ENCODE measurements at places on chromosomes 11 and 22.

DNA sequence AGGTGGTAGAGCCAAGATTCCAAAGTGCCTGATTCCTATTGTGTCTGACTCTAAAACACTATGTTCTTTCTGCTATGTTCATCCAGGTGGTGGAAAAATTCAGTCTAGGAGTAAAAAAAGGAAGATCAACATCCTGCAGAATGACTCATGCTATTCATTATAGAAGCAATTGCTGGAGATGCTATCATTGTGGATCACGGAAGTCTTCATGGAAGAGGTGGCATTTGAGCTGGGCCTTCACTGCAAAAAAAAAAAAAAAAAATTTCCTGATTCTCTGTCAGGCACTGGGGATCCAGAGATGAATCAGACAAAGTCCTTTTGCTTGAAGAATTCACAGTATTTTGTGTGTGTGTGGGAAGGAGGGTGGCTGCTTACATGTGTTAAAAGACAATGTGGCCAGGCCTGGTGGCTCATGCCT lies 1.4 kb upstream of the UVRAG start:
- DNase-seq = no peak

- DNase-seq = no peak
These were observed 30.4 kb downstream of the OR6Q1 start for GRCh38 chr11:58060939-58061672.

- no peak for DNase-seq
These were observed 61.0 kb downstream of the RPS6KA4 start for GRCh38 chr11:64419818-64420485.

- no peak for DNase-seq
These were observed 10.7 kb upstream of the FAM83F start for GRCh38 chr22:39984006-39984405.

DNA sequence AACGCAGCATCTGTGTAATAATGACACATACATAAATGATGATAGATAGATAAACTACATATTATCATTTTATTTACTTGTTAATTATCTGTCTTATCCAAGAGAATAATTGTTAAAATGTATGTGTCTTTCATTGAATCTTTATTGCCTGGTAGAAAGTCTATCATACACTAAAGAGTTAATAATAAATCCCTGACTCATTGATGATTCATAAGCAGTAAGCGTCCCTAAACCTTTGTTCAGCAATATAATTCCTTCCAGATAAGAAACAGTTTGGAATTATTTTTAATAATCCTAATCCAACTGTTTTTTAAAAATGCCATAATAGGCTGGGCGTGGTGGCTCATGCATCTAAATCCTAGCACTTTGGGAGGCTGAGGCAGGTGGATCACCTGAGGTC lies 655.6 kb upstream of the CNTN5 start:
- no peak for DNase-seq

- DNase-seq = no peak
These were observed 14.6 kb upstream of the NAP1L4 start for GRCh38 chr11:3006505-3007260.

- DNase-seq = no peak
These were observed 21.2 kb upstream of the PSMA1 start for GRCh38 chr11:14541192-14541947.

DNA sequence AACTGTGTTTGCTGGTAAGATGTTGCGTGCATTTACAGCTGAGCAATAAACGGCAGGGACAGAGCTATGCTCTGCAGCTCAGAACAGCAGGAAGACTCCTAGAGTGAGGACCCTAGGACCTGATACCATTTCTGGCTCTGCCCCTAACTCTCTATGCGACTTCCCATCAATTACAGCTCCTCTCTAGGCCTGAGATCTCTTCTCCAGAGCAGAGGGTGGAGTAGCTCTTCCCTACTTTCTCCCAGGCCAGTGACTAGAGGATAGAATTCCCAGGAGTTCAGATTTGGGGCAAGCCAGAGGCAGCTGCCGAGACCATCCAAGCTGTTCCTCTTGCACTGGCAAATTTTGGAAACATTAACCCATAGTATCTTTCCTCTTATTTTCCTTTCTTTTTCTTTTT lies 12.8 kb upstream of the SCGB1A1 start:
- no peak for DNase-seq

DNA sequence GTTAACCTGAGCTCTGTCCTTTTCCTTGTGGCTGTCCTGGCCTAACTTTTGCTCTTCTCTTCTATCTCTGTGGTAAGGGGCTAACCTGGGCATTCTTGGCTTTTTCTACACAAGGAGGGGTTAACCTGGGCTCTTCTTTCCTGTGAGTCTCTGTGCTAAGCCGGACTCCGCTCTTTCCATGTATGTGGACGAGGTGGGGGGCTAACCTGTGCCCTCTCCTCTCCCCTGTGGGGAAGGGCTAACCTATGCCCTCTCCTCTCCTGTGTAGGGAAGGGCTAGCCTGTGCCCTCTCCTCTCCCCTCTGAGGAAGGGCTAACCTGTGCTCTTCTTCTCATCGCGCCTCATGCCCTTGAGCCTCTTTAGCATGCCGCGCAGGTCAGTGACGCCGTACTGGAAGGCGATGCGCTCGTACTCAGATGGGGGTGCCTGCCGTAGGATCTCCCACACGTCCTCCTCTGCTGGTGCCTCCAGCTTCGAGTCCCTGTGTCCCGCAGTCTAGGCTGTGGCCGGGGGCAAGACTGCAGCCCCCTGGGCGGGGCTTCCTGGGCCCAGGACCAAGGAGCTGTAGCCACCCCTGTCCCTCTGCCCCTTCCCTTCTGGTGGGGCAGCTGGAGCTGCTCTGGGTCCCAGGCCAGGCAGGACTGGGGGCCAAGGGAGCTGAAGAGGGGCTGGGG lies 6.5 kb downstream of the MYBPC3 start:
- DNase-seq = no peak

GRCh38 chr11:86068138-86068871 lies 579 bp downstream of the PICALM start:
- DNase-seq = peak; percentile 56

- no peak for DNase-seq
These were observed 23.2 kb upstream of the ST3GAL4 start for GRCh38 chr11:126332221-126332711.

- DNase-seq = no peak
These were observed 43.0 kb upstream of the EIF3D start for GRCh38 chr22:36571991-36572390.

GRCh38 chr11:119295178-119295577 lies 21.8 kb downstream of the MCAM start:
- DNase-seq = no peak

DNA sequence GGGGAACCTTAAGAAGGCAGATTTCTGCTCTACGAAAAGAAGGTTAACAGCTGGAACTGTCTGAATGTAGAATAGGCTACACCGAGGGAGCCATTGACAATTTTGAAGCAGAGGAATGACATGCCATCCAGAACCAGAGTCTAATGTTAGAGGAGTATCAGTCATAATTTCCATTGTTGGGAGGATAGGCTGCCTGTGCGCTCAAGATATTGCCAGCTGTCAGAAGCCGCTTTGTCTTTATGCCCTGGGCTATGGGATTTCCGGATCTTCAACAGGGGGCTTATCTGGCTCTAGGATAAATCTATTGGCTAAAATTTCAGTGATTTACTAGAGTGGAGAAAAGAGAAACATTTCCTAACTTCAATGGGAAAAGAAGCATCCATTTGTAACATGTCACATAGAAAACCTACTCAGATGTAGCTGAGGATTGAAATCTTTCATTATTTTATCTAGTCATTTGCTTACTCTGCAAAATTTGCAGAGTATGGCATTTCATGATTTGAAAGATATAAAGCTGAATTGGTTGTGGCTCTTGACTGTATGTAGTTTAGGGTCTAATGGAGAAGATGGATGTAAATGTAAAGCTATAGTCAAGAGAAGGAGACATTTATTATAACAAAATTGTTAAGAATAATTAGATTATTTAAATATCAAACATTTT lies 78.9 kb downstream of the ANO3 start:
- DNase-seq = no peak

- no peak for DNase-seq
These were observed 113.7 kb upstream of the BLID start for GRCh38 chr11:122229481-122230384.

DNA sequence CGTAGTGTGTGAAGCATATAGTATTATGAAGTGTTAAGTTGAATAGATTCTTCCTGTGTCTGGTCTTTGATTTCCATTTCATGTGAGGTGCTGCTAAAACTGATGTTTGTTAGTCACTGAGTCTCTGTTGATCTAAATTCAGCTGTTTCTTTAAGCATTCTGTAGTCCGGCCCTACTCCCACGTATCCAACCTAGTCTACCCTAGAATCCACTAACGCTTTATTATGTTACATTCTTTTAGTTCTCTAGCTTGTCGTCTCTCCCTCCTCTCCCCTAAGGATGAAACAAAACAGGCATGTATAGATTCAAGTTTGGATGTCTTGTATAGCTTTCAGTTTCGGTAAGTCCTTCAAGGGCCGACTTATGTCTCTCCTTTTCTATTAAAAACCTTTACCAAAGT lies 4.1 kb downstream of the WEE1 start:
- DNase-seq = no peak

DNA sequence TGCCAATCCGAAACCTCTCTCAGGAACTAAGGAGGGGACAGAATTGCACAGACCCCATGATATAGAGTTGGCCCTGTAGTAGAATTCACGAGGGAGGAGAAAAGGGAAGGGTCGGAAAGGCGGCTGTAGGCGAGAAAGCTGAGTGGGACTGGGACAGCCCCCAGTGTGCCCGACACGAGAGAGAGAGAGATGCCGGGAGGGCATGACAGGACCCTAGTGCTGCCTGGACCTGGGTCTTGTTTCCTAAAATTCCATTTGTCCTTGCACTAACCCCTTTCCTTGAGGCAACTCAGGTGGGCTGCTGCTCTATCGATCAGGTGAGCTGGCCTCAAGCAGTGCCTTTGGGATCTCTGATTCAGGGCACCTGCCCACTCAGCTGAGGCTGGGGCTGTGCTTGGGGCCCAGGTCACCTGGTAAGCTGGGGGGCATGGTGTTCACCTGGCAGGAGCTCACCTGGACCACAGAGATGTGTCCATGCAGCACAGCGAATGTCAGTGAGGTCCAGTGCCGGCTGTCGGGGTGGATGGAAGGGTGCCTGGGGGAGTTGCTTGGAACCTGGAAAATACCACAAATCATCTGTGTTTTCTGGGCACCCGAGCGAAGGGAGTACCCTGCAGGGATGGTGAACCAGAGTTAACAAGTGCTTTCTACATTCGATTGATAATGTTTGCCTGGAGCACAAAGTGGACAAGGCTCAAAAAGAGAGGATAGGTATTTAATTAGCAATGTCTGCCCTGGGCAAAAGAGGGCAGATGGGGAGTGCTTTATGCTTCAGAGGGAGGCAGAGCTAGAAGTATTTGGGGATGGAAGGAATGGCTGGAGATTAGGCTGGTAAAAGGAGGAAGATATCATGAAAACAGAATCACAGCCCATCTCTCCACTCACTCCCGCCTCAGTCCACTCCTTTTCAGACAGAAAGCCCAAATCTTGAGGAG lies 61.6 kb downstream of the NAT10 start:
- DNase-seq = no peak

- DNase-seq = no peak
These were observed 32.7 kb downstream of the VSTM5 start for GRCh38 chr11:93817426-93818348.

DNA sequence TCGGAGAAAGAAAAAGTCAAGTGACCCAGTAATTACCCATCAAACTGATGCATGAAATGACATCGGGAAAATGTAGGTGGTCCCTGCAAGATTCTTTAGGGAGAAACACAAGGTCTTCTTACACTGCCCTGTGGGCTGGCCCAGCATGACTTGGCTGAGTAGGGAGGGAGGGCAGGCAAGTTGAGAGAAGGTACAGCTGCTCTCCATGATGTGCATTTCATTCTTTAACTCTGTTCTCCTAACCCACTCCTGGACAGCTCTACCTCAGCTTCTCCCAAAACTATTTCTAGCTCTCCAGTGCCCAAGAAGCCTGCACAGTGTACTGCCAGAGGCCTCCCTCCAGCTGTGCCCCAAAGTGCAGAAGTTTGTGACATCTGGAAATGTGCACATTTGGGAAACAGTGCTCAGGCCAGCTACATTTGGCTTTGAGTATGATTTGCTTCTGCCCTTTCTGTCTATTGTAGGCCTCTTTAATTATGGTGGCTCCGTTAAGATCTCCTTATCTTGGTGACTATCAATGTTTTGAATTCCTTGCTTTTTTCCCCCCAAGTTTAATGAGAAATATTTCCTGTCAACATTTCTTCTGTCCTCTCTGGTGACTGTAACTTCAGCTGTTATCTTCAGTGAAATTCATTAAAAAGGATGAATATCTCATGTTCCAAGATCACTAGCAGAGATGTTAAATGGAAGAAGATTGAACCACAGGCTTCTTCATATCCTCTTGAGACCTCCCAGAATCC lies 26.7 kb upstream of the PRSS23 start:
- no peak for DNase-seq

- no peak for DNase-seq
These were observed 4.6 kb downstream of the MRTFA start for GRCh38 chr22:40631925-40632324.

DNA sequence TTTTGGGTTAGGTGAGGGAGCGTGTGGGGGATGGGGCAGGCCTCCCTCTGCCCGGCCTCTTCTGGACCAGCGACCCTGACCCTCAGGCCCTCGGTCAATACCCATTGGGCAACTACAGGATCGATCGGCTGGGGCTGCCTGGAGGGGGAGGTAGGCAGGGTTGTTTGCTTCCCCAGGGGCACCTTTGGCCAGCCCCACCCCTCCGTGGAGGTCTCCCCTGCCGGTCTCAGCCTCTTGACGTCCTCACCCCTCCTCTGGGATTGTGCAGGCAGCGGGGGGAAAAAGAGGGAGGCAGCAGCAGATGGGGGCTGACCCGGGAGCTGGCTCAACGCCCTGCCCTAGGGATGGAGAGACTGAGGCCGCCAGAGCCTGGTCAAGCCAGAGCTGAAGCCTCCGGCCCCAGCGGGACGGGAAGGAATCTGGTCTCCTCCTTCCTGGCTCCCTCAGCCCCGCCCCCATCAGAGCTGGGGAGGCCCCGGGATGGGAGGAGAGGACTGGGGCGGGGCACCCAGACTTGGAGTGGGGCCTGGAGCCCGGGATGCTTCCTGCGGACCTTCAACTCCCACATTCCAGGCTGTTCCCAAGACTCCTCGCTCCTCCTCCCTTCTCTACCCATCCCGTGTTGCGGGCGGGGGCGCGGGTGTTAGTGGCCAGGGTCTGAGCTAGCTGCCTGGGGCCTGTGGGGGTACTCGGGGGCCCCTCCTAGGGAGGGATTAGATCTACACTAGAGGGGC lies 14.4 kb upstream of the CDC42EP1 start:
- no peak for DNase-seq

- no peak for DNase-seq
These were observed 25.3 kb upstream of the PIK3C2A start for GRCh38 chr11:17233101-17233500.

Measured in stimulated activated naive CD8-positive, alpha-beta T cell treated with anti-CD3 and anti-CD28 coated beads, Interleukin-15, Interleukin-2, amounts not matched to agents 100 U/mL and 50 U/mL, for 24 hours (primary cell).